ENCODE measurements at places on chromosomes 1 and 21.
A peak's percentile ranks its signal among the peaks of the same experiment; 100 is the strongest.

- no peak for DNase-seq
These were observed 255.0 kb downstream of the FAF1 start for GRCh38 chr1:50705041-50705440.

DNA sequence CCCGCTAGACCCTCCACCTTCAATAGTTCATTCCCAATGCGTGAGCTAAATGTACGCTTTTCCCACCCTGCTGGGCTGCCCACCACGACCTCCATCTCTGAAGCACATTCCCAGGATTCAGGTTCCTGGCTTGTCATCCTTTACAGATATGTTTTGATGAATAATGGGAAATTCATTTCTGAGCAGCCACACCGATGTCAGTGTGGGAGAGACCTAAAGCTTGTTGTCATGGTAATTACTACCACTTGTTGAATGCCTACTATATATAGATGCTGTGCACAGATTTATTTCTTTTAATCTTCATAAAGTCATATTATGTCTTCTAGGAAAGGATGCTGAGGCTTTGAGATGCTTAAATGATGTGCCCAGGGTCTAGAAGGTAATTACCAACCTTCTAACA lies 8.0 kb downstream of the RCSD1 start:
- no peak for DNase-seq

DNA sequence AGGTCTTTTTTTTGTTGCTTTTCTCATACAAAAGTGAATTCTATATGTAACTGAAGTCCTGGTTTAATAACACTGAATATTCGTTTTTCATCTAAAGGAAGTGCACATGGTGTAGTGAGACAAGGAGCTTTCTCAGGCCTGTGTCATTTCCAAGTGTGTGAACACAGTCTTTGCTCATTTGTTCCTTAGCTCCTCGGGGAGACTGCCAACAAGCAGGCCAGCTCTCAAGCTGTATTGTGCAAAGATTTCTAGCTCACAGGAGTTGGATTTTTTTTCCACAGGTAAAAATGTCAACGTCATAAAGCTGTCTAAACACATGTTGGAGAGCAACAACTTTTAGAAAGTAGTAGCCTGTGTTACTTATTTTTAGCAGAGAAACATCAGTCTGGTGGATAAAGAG lies 87.8 kb upstream of the S1PR1 start:
- no peak for DNase-seq

DNA sequence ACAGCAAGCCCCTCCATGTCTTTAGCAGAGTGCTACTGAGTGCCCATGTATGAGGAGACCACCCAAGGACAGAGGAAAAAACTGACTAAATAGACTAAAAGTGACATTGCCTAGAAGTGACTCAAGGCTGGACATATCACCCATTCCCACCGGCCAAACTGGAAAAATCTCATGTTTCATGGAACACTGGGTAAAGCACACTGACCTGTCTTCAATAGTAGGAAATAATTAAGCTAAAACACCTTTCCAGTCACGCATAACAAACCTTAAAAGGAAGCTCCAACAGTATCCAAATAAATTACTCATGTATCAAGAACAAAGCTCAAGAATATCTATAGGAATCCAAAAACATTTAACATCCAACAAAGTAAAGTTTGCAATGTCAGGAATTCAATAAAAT lies 120.4 kb downstream of the SNX7 start:
- DNase-seq = no peak

GRCh38 chr21:44005593-44005992 lies 6.5 kb upstream of the TRAPPC10 start:
- no peak for DNase-seq

GRCh38 chr1:91555074-91555730 lies 54.6 kb downstream of the CDC7 start:
- DNase-seq = no peak

- no peak for DNase-seq
These were observed 730 bp downstream of the CDC42SE1 start for GRCh38 chr1:151058692-151059091.

GRCh38 chr1:8197493-8198282 lies 120.2 kb upstream of the SLC45A1 start:
- DNase-seq = peak; percentile 83

DNA sequence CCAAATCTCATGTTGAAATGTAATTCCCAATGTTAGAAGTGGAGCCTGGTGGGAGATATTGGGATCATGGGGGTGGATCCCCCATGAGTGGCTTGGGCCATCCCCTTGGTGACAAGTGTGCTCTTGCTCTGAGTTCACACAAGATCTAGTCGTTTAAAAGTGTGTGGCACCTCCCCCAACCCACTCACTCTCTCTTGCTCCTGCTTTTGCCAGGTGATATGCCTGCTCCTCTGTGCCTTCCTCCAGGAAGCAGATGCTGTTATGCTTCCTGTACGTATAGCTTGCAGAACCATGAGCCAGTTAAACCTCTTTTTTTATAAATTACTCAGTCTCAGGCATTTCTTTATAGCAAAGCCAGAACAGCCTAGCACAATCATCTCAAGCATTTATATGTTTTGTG lies 23.0 kb upstream of the HSPA13 start:
- no peak for DNase-seq

DNA sequence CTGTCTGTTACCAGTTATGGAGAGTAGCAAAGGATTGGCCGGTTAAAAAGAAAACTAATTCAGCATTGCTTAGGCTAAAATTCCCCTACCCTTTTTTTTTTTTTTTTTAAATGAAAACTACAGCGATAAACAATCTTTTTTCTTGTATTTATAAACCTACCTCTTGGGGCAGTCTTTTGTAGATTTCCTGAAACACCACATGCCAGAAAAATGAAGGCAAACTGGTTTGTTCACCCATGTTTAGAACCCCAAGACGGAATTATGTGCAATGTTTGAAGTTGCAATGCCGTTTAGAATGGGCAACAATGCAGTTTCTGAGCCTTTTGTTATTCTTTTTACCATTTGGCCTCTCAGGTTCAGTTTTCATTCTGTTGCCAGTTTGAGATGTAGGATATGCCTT lies 59.1 kb downstream of the PRDM2 start:
- DNase-seq = no peak

GRCh38 chr1:29849991-29850757 lies 613.9 kb downstream of the PTPRU start:
- no peak for DNase-seq

GRCh38 chr1:184465489-184466146 lies 78.8 kb downstream of the C1orf21 start:
- no peak for DNase-seq

DNA sequence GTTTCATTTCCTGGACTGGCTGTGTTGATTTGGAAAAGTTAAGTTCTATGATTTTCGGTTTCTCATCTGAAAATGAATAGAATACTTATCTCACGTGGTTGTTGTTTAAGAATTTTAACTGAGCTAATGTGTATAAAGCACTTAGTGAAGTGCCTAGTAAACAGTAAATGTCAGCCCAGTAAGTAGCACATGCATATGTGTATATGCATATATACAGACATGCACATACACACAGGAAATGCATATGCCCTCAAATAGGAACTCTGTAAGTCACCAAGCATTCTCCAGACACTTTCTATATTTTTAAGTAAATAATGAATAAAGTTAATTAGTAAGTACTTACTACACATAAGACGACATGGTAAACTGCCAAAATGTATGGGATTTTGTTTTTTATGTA lies 128.6 kb downstream of the CLEC20A start:
- DNase-seq = no peak

- DNase-seq = peak; percentile 88
These were observed 65.1 kb upstream of the JUN start for GRCh38 chr1:58848818-58849411.

- no peak for DNase-seq
These were observed 46.1 kb upstream of the SLC30A1 start for GRCh38 chr1:211625040-211625439.

GRCh38 chr21:33058957-33059356 lies 11.0 kb upstream of the OLIG1 start:
- DNase-seq = no peak

GRCh38 chr1:201268604-201269151 lies 14.6 kb upstream of the PKP1 start:
- no peak for DNase-seq

DNA sequence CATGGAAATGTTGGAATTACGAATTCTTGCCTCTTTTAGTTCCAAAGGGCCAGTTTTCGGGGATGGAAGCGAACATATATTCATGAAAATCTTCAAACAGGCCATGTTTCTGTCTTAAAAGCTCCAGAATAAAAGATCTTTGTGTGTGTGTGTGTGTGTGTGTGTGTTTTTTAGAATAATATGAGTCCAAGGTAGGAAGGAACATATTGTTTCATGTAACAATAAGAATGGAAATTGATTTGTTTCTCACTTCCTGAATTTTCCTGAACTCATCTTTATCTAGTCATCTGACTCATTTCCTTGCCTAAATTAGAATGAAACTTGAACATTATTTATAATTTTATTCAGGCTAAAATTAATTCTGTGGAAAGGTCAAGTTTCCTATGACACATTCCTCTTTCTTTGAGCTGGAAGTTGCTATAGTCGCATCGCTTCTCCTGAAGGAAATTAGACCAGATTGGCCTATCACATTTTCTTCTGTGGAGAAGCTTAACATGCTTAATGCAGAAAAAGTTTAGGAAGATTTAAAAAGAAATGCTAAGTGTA lies 805.1 kb upstream of the ADAMTS5 start:
- no peak for DNase-seq

DNA sequence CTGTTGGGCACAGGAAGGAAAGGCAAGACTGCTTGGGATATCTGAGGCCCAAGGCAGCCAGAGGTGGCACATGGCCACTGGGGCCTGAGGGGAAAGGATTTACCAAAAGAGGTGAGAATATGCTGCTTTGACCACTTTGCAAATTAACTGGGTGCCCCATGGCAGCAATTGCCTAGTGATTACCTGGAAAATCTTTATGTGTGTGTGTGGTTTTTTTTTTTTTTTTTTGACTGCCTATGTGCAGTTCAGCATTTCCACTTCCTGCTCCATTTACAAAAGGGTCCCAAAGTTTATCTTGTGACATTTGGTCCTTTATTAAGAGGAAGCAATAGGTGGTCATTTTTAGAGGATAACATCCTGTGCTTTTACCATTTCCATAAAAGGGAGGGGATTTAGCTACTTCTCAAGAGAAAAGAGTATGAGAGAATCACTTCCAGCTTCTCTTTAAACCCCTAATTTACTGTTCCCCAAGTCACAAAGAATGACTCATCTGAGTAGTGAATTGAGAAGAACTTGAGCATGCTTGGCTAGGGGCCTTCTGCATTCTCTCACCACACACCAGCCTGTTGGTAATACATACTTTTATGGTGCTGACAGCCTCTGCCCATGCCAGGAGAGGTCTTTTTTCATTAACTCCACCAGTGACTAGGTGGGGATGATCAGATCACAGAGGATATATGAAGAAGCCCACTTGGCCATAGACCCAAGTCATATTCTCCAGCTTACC lies 52.1 kb downstream of the SYDE2 start:
- no peak for DNase-seq
